ENCODE measurements at places on chromosomes 2 and 18.

GRCh38 chr2:8872821-8873432 is 35.5 kb upstream of the KIDINS220 start:
- no peak for DNase-seq

DNA sequence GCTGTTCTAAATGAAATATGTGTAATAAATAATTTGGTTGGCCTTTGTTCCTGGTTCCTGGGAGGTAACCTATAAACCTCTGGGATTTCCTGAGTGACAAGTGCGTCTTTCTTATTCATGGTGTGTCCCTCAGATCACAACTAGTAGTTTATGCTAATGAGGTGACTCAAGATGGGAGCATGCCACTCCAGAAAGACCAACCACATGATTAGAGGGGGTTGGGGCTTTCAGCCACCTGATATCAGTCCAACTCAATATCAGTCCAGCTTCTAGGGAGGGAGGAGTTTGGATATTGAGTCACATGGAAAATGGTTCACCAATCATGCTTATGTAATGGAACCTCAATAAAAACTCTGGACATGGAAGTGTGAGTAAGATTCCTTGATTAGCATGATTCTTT is 96.6 kb downstream of the QPCT start:
- DNase-seq = no peak

- no peak for DNase-seq
These were observed 330.5 kb downstream of the FIGN start for GRCh38 chr2:163405298-163405697.

DNA sequence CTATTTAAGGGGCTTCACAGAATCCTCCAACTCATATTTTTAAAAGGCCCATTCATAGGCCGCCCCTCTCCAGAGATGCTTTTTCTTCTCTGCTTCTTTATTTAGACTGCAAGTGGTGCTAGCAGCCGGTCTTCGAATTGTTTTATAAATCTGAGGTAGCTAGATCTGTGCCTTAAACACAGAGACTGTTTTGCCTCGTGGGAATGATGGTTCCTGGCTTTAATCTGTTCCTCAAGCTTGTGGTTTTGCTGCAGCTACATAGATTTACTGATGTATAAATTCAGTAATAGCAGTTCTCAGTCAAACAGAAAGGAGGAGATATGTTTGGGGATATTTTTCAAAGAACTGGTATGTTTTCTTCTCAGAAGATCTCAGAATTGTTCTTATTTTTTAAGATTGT is 45.3 kb downstream of the TNFRSF11A start:
- no peak for DNase-seq

- DNase-seq = no peak
These were observed 185.0 kb downstream of the CTIF start for GRCh38 chr18:48723837-48724236.

DNA sequence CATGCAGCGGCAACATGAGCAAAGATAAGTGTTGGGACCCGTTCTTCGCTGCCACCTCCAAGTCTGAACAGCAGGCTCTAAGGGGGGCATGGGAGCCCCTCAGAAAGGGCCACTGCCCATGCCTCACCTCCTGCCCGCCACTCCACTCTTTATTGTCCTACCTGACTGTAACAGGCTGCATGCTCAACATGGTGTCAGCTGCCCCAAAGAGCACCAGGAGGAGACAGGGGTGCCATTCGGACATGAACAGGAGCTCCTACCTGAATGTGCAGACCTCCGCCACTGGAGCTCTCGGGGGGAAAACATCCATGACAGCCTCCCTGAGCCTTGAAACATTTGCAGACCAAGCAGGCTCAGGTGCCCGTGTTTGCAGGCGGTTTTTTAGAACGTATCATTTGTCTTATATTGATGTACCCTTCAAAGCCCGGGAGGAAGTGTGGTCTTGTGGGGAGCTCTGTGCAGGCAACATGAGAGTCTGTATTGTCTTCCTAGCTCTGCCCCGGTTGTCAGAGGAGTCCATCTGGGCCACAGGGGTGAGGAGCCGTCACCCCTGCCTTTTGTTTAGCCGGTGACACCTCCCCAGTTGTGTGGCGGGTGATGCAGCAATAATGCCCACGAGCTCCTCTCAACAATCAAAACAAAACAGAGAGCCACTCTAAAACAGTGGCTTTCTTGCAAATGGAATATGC is 35.1 kb upstream of the CD8A start:
- no peak for DNase-seq

GRCh38 chr2:170258382-170258781 is 80.4 kb downstream of the MYO3B start:
- DNase-seq = no peak

- DNase-seq = no peak
These were observed 68.3 kb downstream of the MRO start for GRCh38 chr18:50751490-50751889.

- DNase-seq = no peak
These were observed 81.8 kb downstream of the TNS1 start for GRCh38 chr2:217920879-217921603.

GRCh38 chr2:96869281-96869821 is 529 bp downstream of the SEMA4C start:
- peak; percentile 71 for DNase-seq

DNA sequence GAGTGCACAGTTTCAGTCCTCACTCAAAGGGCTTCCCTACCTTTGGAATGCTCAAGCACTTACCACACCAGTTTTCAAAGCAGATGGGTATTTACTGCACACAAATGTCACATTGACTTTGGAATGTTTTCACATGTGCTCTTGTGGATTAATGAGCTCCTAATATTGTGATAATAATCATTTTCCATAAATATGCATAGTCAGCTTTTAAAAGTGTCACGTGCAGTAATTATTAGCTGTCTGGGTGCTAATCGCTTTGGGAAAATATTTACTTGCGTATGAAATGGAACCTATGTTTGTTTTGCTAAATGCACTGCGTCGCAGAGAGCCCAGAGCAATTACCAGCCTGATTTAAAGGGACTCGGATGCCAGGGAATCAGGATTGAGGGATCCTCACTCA is 229.3 kb downstream of the SMAD2 start:
- no peak for DNase-seq

- no peak for DNase-seq
These were observed 88.4 kb upstream of the STK17B start for GRCh38 chr2:196259507-196260481.

DNA sequence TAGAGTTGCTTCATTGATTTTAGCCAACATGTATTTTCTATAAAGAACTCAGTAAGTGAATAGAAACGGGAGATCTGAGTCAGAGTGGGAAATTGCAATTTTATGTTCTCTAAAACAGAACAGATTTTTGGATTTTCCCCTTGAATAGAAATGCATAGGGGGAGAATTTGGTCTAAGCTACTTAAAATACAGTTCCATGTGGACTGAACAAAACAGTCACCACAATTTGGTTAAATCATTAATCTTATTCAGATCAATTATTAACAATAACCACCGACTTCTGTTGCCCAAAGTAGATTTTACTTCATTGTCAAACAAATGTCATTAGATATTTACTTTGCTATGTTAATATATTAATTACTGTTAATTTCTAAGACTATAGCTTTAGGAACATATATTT is 107.7 kb downstream of the SCG2 start:
- DNase-seq = no peak

DNA sequence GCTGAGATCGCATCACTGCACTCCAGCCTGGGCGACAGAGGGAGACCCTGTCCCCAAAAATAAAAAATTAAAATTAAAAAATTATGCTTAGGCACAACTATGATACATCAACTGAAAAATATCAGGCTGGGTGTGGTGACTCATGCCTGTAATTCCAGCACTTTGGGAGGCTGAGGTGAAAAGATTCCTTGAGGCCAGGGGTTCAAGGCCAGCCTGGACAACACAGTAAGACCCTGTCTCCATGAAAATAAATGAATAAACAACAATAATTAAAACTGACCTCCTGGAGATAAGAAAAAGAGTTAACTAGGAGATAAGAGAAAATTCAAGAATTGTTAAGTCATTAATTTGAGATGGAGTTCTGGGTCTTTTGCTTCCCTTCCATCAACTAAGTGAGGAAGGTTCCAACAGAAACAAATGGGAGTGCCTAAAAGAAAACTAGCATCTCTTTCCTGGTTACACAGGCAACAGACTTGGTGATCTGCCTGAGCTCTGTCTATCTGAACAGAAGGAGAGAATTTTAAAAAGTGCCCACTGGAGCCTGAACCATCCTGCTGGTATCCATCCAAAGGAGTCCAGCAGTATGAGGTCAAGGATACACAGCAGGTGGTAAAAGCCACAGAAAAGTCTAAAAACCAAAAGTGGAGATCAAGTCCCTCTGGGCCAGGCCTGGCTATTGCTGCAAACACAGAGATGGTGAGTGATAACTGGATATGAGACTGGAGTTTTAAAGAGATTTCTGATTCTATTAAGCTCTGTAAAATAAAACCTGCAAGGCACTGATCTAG is 8.8 kb downstream of the PPM1G start:
- no peak for DNase-seq

GRCh38 chr2:101466426-101466825 is 8.5 kb downstream of the RFX8 start:
- no peak for DNase-seq

- DNase-seq = no peak
These were observed 86.6 kb downstream of the MYCN start for GRCh38 chr2:16026816-16027501.

GRCh38 chr2:71951718-71952404 is 195.8 kb downstream of the CYP26B1 start:
- DNase-seq = peak; percentile 9

GRCh38 chr18:25862881-25863600 is 227.4 kb downstream of the SS18 start:
- no peak for DNase-seq

DNA sequence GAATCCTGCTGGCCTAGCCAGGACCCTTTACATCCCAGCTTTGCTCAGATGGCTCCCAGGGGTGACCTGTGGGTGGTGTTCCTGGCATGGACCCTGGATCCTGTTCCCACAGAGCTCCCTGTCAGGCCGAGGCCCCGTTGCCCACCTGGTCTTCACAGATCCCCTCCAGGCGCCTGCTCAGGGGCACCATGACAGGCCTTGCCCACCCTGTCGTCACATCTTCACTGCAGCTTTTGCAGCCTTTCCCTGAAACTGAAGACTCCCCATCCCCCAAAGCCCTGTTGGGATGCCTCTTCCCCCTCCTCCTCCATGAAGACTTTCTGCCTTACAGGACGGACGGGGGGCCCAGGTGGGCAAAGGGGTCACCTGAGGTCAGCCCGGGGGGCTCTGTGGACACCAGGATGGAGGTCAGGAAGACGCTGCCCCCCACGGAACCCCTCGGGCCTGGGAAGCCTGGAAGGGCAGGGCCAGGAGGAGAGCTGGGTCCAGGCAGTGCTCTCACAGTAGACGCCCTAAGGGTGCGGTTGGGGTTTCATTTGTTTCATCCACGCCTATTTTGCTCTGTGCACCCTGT is 13.0 kb upstream of the KIF1A start:
- DNase-seq = no peak

GRCh38 chr2:153939124-153939796 is 67.5 kb downstream of the GALNT13 start:
- no peak for DNase-seq

- no peak for DNase-seq
These were observed 15.3 kb upstream of the RIT2 start for GRCh38 chr18:43130716-43131260.

DNA sequence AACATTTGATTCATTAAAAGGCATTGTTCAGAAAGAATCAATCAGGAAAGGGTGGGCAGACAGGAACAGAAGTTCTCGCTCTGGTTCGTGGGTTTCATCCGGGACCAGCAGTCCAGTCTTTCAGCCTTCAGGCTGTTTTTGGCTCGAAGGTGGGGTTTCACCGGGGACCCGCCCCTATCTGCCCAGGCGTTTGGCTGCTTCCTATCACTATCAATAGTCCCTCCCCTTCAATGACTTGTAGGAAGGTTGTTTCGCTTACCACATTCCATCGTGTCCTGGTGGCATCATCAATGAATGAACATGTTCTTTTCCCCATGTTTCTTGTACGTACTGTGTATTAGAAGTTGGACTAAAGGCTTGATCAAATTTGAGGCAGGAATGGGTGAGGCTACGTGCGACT is 130.3 kb downstream of the NEDD4L start:
- DNase-seq = no peak

DNA sequence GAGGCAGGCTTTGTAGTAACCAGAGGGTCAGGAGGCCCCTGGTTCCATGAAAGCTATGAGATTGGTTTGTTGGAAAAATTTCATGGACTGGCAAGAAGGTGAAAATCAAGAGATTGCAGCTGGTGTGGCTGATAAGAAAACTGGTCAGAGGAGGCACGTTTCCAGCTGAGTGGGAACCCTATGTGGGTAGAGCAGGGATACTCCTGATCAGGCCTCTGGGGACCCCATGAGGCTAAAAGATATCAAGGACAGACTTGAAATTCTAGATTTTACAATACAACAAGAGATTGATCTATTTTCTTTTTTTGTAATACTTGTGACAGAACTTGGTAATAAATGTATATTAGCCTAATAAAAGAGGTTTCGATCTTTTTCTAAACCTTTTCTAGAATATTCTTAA is 1615.1 kb downstream of the DPP10 start:
- DNase-seq = no peak

- DNase-seq = no peak
These were observed 123.6 kb upstream of the XIRP2 start for GRCh38 chr2:166764702-166765101.

Data from liver (tissue), 10 donors.